ENCODE measurements at places on chromosomes 4 and X.
A peak's percentile ranks its signal among the peaks of the same experiment; 100 is the strongest.

DNA sequence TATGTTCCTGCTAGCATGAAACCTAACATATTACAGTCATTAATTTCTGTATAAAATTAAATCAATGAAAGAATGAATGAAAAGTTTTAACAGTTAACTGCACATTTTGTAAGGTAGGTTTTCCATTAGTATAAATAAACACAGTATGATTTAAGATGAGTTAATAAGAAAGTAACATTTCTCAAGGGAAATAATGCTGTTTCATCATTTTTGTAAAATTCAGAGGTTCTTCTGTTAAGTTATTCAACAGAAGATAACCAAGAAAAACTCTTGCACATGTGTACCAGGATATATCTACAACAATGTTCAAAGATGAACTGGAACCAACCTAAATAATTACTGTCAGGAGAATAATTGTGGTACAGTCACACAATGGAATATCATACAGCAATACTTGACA is 88.6 kb downstream of the NEK1 start:
- DNase-seq: no peak

DNA sequence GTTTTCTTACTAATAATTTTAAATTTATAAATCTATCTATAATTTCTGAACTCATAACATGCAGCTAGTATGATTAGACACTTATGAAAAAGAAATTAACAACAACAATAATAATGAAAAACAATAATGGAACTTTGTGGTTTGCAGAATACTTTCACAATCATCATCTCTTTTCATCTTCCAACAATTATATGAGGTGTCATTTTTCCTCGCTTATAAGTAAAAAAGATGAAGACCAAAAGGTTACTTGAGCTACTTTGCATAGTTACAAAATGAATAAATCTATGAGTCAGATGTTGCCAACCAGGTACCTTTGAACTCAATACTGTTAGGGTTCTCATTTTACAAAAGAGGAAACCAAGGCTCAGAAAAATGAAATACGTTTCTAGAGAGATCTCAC is 98.5 kb upstream of the ELOVL6 start:
- no peak for DNase-seq

DNA sequence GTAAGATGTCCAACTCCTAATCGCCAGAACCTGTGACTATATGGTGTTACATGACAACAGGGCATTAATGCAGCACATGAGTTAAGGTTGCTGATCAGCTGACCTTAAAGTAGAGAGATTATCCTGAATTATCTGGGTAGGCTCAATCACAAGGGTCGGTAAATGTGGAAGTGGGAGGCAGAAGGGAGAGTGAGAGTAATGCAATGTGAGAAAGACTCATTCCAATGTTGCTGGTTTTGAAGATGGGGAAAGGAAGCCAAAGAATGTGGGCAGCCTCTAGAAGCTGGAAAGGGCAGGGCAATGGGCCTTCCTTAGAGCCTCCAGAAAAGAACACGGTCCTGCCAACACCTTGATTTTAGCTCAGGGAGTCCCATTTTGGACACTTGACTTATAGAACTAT is 67.4 kb downstream of the STX18 start:
- DNase-seq: no peak

- DNase-seq: no peak
Observed at GRCh38 chr4:3529363-3529762, 2.9 kb downstream of the LRPAP1 start.

- DNase-seq: no peak
Observed at GRCh38 chr4:187332141-187332540, 608.5 kb upstream of the FAT1 start.

DNA sequence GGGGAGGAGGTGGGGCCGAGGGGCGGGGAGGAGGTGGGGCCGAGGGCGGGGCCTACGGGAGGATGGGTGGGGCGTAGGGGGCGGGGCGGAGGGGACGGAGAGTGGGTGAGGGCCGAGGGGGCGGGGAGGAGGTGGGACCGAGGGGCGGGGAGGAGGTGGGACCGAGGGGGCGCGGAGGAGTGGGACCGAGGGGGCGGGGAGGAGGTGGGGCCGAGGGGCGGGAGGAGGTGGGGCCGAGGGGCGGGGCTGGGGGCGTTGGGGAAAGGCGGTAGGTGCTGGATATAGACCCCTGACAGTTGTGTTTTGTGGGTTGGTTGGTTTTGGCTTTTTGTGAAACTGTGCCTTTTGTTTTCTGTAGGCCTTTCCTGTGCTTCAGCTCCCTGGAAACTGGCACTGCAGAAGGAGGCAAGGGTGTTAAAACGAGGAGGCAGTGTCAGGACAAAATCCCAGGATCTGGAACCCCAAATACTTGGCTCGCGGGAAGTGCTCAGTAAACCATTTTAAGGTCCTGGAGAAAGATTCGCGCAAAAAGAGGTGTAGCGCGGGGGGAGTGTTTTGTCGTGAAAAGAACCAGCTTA is 580 bp upstream of the MMGT1 start:
- DNase-seq: no peak

DNA sequence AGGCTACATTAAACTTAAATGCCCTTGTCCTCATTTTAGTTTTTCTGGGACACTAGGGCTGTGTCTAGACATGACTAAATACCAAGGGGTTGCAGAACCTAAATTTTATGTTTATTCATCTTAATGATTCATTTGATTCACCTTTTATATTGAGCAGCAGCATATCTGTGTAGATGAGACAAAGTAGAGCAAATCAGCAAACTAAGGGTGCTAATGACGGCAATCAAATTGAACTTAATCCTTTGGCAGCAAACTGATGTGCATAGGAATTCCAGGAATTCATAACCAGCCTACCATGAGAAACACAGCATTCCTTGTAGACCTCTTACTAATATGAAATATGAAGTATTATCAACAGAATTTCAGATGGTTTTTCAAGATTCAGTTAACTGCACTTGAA is 25.1 kb downstream of the EPHA5 start:
- DNase-seq: peak; percentile 68

DNA sequence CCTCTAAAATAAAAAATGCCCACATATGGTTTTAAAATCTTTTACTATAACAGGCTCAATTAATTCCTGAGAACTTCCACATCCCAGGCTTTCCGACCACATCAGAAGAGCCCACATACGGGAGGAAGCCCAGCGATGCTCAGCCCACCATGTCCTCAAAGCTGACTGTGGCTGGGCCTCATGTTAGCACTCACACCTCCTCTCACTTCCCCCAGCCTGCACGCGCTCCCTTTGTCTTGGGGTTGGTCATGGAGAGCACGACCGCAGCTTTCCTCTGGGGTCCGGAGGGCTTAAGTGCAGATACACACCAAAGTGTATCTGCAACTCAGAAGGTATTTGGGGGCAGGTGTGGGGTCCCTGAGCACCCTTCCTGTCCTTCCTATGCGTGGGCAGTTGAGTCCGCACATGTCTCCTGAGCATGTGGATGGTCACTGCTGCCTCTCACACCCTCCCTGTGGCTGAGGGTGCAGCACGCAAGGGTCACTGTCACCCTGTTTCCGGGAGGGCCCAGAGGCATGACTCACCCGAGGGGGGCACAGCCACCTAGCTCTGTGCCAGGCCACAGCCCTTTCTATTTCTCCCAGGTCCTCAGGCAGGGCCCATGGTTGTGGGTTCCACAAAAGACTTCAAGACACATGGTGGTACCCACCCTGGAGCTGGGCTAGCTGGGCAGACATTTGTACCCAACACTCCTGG is 21.2 kb downstream of the WDR1 start:
- no peak for DNase-seq

- DNase-seq: no peak
Observed at GRCh38 chr4:153197301-153197700, 6.9 kb upstream of the TRIM2 start.

DNA sequence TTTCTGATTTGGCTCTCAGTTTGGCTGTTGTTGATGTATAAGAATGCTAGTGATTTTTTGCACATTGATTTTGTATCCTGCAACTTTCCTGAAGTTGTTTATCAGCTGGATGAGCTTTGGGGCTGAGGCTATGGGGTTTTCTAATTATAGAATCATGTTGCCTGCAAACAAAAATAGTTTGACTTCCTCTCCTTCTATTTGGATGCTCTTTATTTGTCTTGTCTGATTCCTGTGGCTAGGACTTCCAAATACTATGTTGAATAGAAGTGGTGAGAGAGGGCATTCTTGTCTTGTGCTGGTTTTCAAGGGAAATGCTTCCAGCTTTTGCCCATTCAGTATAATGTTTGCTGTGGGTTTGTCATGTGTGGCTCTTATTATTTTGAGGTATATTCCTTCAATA is 734.7 kb upstream of the FAM241A start:
- no peak for DNase-seq

- peak; percentile 43 for DNase-seq
Observed at GRCh38 chrX:72094894-72095293, 36.8 kb downstream of the RTL5 start.

DNA sequence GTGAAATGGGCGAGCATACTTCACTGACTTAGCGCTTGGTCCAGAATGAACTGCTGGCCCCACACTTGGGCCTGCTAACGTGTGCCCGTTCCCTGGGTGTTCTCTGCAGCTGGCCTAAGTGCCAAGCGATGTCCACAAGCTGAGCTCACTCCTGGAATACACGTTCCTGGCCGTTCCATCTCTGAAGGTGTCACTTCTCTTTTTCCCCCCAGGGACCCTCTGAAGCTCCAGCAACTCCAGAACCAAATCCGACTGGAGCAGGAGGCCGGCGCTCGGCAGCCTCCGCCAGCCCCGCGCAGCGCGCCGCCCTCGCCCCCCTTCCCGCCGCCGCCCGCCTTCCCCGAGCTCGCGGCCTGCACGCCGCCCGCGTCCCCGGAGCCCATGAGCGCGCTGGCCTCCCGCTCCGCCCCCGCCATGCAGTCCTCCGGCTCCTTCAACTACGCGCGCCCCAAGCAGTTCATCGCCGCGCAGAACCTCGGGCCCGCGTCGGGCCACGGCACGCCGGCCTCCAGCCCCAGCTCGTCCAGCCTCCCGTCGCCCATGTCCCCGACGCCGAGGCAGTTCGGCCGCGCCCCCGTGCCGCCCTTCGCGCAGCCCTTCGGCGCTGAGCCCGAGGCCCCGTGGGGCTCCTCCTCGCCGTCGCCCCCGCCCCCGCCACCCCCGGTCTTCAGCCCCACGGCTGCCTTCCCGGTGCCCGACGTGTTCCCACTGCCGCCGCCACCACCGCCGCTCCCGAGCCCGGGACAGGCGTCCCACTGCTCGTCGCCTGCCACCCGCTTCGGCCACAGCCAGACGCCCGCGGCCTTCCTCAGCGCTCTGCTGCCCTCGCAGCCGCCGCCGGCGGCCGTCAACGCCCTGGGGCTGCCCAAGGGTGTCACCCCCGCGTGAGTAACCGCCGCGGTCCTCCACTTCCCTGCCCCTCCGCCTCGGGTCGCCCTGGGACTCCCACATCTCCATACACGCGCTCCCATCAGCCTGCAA is 132.3 kb downstream of the CBR4 start:
- no peak for DNase-seq

DNA sequence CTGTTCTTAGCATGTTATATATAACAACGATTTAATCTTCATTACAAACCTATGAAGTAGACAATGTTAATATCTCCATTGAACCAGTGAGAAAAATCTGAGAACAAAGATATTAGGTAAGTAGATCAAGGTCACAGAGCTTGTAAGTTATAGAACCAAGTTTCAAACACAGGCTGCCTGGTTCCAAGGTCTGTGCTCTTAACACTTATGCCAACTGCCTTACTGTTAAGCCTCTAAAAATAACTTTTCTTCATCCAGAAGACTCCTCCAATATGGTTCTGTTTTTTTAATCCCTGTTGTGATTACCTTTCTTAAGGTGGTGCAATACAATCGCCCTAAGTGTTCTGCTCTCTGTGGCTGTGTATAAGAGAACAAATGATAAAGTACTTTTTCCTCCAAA is 282.0 kb upstream of the GRID2 start:
- no peak for DNase-seq

DNA sequence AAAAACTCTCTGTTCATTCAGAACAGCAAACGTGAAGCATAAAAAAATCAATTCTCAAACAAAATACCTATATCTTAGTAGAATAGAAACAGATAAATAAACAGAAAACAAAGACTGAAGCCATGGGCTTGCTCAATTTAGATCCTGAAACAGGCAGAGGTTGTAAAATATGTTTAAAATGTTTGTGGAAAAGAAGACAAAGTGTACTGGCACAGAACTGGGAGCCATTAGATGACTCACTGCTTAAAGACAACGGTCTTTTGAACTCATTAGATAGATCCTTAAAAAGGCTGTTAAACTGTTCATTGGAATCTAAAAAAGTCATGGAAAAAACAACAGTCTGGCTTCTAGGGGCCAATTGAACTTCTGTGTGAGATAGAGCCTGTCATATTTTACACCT is 247.0 kb upstream of the NDST4 start:
- DNase-seq: no peak

GRCh38 chrX:20143111-20143510 is 1.5 kb upstream of the EIF1AX start:
- no peak for DNase-seq

DNA sequence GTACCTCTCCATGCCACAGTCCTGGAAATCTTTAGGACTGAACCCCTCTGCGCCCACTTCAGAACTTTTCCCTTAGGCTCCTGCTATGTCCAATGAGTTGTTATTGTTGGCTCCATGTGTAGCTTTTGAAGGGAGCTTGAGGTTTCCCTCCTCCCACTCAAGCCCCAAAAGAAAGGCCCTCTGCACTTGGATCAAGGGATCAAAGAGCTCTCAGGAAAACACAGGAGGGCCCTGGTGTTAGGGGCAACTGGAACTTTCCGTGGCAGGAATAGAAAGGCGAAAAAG is 135.0 kb downstream of the RASL11B start:
- DNase-seq: no peak

- no peak for DNase-seq
Observed at GRCh38 chr4:70603856-70604255, 11.8 kb downstream of the AMBN start.

GRCh38 chr4:38075370-38076152 is 115.4 kb downstream of the PTTG2 start:
- DNase-seq: peak; percentile 26

DNA sequence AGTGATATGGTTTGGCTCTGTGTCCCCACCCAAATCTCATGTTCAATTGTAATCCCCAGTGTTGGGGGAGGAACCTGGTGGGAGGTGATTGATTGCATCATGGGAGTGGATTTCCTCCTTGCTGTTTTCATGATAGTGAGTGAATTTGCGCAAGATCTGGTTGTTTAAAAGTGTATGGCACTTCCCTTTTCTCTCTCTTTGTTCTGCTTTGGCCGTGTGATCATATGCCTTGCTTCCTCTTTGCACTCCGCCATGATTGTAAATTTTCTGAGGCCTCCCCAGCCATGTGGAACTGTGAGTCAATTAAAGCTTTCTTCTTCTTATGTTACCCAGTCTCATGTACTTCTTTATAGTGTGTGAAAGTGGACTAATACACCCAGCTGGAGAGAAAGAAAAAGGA is 113.0 kb upstream of the AADAT start:
- DNase-seq: no peak

Measured in brain microvascular endothelial cell (primary cell).